ENCODE measurements at places on chromosomes 5 and 9.

DNA sequence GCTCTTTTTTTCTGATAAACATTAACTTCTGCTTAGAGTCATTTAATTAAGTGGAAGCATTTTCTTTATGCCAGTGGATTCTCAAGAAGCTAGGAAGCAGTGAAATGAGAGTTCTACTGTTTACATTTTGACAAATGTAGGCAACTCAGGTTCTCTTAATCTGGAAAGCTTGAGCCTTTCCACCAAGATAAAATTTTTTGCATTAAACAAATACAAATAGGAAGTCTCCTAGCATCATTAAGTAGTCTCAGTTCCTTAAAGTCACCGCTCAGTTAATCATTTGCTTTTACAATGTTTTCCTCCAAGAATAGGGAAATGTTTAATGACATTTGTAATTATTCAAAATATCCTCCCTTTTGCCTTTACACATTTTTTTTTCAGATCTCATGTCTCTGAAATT, 290.4 kb upstream of the PDE4D start:
- DNase-seq = no peak

DNA sequence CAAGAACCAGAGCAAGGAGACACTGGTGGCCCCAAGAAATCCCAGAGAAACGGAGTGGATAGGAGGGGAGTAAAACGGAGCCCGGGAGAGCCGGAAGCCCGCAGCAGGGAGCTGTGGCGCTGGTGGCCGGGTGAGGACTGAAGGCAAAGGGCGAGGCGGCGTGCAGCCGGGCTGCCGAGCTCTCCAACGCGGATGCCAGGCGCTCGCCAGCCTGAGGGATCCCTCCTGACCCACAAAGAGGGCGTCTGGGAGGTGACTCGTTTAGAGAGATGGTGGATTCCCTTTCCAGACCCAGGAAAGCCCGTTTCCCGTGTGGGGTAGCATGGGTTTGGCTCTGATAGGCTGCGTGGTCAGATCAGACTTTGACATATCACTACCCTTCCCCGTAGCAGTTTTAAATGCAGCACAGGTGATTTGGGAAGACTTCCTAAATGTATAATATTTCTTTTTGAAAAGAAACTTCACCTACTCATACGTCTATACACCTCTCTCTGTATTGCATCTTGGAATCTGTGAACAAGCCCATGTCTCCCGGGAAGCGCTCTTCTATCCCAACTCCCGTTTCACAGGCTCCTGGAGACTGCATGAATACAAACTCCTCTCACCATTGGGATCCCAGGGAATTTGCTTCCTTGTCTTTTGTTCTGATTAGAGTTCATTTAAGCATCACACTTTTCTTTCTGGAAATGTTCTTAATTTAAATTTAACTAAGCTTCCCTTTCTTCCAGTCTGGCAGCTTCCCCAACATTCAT, 158.1 kb downstream of the C9orf152 start:
- DNase-seq = no peak

DNA sequence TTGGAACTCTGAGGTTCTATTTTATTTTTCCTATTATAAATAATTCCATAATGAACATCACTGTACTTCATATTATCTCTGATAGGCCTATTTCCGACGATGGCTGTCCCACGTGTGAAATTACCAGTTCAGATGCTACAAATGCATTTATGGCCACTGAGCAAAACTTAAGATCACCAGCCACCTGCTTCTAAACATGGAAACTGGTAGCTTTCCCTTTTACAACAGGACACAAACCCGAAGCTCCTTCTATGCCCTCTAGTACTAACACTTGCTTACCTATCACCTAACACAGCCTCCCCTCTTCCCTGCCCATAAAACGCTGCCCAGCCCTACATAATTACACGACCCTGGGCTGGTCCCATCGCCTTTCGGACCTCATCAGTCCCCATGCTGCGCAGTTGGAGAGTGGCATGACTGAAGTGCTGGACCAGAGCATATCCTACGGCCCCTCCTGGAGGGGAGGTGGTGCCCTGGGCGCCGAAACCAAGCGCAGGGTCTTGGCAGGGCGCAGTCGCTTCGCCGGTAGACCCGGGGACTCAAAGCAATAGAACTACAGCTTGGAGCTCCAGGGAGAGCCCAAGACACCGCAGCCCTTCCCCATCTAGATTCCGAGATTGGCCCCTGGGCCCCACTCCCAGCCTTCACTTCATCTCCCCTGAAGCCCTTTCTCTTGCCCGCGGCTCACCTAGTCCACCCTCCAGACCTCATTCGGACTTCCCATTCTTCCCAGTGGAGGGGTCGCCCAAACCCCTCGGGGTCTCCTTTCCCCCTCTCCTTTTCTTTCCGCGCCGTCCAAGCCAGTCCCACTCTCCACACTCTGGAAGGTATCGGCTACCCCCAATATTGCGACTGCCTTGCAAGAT, 1.0 kb upstream of the SAP30L start:
- no peak for DNase-seq

DNA sequence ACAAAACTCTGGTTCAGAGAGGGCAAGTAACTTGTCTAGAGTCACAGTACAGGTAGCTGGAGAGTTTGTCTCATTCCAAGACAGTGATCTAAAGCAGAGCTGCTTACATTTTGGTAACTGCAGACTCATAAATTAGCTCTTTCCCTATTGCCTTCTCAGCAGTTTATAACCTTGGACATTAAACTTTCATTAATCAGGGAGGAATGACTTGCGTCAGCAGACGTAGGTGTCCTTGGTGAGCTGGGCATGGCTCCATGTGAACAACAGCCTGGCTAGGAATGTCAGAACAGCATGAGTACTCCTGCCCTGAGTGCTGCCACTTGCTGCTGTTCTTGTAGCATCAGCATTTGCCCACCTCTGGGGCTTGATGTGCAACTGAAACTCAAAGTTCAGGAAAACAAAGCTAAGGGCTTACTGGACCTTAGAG, 2.2 kb upstream of the ALDOB start:
- DNase-seq = no peak

GRCh38 chr5:159178978-159179377, 30.4 kb downstream of the RNF145 start:
- DNase-seq = peak; percentile 50

DNA sequence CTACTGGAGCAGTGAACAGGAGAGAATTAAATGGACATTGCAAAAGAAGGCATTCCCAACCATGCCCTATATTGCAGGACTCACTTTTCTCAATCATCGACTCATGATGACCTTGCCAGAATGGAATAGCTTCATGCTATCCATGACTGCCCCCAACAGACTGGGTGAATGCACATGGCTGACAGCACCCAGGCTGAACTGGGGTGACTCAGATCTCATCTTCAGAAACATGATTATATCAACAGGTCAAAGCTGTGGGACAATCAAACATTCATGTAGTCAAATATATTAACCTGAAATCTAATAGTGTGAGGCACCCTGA, 34.7 kb upstream of the MIER3 start:
- no peak for DNase-seq

Data from Panc1 (cell line).